Right renal pelvis (tissue), 4 donors: ENCODE measurements at places on chromosomes 4 and X.

DNA sequence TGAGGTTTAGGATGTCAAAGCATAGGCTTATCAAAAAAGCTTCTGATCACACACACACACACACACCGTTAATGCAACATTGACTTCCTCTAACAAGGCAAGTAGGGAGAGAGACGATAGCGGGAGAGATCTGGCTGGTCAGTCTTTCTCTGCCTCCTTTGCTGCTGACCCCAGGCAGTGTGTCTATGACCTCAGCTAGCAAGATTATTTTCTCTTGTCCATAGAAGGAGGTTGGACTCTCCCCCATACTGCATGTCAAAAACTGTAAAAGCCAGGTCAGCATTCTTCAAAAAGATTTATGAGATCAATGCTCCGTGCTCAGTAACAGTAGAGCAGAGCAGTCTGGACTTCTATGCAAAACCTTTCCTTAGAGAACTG is 63.5 kb upstream of the PGM2 start:
- peak; percentile 45 for DNase-seq

DNA sequence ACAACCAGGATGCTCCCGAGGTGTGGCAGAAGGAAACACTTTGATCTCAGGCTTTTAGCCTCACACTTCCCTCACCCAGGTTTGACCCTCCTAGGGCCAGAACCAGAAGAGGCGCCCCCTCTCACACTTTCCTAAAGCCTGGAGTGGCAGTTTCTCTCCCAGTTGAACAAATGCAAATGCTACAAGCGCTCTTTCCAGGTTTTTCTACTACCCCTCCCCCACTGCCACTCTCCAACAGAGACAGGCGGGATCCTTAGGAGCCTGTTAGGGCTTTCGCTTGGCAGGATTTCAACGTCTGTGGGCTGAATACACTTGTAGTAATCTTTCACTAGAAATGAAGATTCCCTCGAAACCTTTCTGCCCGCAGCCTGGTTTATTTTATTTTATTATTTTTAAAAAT is 2.4 kb downstream of the TSC22D3 start:
- DNase-seq: no peak

GRCh38 chrX:120801426-120801825 is 74.2 kb downstream of the CT47B1 start:
- DNase-seq: no peak

GRCh38 chr4:110617646-110618580 is 5.0 kb downstream of the PITX2 start:
- no peak for DNase-seq

DNA sequence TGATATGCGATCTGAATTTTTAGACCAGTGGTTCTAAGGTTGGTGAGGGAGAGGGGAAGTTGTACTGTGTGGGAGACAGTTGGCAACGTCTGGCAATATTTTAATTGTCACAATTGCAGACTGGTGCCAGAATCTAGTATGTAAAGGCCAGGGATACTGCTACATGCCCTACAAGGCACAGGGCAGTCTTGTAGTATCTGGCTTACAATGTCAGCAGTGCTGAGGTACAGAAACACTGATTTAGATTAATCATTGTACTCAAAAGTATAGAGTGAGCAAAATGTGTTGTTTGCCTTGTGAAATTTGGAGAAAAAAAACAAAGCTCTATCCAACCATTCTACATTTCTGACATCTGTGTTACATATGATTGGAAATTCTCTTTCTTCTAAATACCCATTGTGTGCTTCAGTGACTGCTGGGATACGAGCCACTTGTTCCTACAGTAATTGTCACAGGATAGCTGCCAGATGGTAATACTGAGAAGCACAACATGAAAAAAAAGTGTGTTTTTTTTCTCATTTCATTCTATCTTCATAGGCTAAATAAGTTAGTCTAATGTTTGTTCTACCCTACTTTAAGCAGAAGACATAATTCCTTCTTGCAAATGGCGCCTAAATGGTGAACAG is 526.7 kb upstream of the AGA start:
- no peak for DNase-seq
